ENCODE measurements at places on chromosomes 2 and 18. TPM values are rescaled to one million over a fixed set of nuclear protein-coding genes. Genes with fewer than 3 reads are reported as not detected.

SAG gene
- total RNA-seq: not detected

DAW1 gene
- 9.8 TPM for total RNA-seq

DSC3 gene
- 0.58 TPM for total RNA-seq

CHRNA1 gene
- not detected for total RNA-seq

GNAL gene
- not detected for total RNA-seq

GRHL1 gene
- under 0.01 TPM for total RNA-seq

ATG9A gene
- total RNA-seq: 49.9 TPM

Data from myometrial cell (primary cell).